HepG2 (cell line): ENCODE measurements at places on chromosomes 6 and 20. TPM values are rescaled to one million over a fixed set of nuclear protein-coding genes. Genes with fewer than 3 reads are reported as not detected.

DNA sequence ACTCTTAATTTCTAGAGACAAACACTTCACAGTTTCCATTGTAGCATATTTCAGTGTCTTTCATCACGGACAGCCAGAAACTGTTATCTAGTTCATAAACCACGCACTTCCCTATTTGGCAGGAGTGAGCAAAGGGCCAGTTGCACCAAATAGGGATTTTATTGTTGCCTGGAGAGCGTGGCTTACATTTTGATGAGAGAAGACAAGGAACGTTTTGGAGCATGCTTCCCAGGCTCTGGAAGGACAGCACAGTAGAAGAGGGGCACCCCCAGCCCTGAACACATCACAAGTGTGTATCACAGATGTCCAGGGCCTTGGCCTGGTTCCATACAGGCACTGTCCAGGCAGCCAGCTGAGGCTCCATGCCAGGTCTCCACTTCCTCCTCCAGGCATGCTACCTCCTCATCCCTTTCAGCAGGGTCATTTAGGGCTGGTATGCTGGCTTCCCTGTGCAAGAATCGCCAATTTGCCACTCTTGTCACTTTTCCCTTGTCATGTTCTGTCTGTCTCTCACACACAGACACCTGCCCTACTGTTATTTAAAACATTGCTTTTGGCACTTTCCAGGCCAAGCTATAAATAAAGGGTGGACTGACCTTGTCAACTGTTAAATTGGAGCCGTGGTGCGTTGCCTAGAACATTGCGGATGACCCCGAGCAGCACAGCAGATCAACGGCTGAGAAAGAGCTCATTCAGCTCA is 235.0 kb upstream of the GMDS start:
- H3K27me3 ChIP-seq = peaks cover 10% of the 10 kb centered on the region; the same call in 1 of the 3 replicates
- no peaks in the 10 kb centered on the region for H3K36me3 ChIP-seq
- no peak overlapping the region for H3K27ac ChIP-seq
- no peaks in the 10 kb centered on the region for H3K4me1 ChIP-seq
- no peak overlapping the region for H3K4me3 ChIP-seq

Gene ENPP3
- 59.1 and 75.4 TPM in 2 replicates for polyA plus RNA-seq

DNA sequence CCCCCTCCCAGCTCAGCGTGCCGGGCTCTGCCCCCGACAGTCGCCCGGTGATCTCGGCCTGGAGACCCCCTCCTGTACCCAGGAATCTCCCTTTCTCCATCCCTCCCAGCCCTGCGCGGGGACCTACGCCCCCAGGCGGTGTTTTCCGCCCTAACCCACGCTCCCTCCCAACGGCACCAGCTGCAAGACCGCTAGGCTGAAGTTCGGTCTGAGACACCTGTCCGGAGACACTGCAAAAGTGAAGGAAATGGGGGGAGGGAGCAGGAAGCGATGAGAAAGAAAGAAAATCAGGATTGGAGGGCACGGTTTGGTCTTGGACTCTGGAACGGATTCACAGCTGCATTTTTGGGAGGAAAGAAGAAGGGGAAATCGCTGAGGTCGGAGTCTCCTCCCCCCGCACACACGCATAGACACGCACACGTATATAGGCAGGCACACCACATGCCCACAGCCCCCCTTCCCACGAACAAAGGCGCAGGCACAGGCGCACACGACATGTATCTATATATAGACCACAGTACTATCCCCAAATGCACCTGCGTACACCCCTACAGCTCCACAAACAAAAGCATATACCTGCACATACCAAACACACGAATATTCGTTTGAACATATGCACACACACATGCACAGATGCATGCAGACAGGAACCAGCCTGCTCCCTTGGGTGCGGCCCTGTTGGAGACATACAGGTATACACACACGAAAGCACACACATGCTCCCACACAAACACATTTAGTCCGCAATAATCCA is 1.0 kb downstream of the SLC32A1 start:
- no peak overlapping the region for H3K27ac ChIP-seq
- H3K36me3 ChIP-seq = no peaks in the 10 kb centered on the region
- H3K4me3 ChIP-seq = no peak overlapping the region
- peaks cover 44% of the 10 kb centered on the region for H3K27me3 ChIP-seq
- peaks cover 3% of the 10 kb centered on the region for H3K4me1 ChIP-seq

DNA sequence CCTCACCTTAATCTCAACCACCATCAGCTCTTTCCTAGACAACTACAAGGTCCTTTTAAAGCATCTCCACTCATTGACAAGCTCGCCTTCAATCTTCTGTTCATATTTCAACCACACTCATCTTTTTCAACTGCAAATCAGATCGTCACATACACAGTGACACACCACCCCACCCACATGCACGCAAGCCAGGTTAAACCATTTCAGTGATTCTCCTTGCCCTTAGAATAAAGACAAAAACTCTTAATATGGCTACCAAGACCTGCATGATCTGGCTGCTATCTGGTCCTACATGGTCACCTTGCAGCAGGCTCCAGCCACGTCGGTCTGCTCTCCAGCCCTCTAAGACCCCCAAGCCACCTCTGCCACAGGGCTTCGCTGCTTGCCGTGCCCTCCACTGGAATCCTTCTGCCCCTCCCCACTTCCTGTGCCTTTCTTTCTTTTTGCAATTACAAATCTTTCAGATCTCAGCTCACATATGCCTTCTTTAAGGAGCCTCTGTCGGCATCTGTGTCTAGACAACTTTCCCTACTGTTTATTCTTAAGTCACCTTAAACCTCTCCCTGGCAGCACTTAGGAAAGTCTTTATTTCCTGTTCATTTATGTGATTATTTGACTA is 507.3 kb upstream of the ARID1B start:
- H3K27me3 ChIP-seq = no peaks in the 10 kb centered on the region
- no peak overlapping the region for H3K27ac ChIP-seq
- DNase-seq = no peak
- peaks cover 13% of the 10 kb centered on the region for H3K4me1 ChIP-seq
